ENCODE measurements at places on chromosomes 13 and 19.

GRCh38 chr13:105442040-105442439, 1093.4 kb downstream of the EFNB2 start:
- no peak for DNase-seq

DNA sequence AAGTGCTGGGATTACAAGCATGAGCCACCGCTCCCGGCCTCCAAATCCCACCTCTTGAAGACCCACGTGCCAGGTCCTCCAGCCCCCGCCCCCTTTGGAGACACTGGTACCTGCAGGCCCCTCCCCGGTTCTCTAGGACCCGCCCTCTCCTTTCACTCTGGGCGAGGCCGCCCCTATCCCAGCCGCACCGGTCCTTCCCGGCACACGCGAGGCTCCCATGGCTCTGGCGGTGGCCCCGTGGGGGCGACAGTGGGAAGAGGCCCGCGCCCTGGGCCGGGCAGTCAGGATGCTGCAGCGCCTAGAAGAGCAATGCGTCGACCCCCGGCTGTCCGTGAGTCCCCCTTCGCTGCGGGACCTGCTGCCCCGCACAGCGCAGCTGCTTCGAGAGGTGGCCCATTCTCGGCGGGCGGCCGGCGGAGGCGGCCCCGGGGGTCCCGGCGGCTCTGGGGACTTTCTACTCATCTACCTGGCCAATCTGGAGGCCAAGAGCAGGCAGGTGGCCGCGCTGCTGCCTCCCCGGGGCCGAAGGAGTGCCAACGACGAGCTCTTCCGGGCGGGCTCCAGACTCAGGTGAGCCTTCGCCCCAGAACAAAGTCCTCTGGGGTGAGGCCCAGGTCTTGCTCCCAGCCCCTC, at the start of gene CBLC:
TSS of gene CBLC (plus strand) at position 176 of the 633 bp plus-strand sequence. CDS start at position 218, 42 bp downstream.
- DNase-seq: peak; percentile 71

DNA sequence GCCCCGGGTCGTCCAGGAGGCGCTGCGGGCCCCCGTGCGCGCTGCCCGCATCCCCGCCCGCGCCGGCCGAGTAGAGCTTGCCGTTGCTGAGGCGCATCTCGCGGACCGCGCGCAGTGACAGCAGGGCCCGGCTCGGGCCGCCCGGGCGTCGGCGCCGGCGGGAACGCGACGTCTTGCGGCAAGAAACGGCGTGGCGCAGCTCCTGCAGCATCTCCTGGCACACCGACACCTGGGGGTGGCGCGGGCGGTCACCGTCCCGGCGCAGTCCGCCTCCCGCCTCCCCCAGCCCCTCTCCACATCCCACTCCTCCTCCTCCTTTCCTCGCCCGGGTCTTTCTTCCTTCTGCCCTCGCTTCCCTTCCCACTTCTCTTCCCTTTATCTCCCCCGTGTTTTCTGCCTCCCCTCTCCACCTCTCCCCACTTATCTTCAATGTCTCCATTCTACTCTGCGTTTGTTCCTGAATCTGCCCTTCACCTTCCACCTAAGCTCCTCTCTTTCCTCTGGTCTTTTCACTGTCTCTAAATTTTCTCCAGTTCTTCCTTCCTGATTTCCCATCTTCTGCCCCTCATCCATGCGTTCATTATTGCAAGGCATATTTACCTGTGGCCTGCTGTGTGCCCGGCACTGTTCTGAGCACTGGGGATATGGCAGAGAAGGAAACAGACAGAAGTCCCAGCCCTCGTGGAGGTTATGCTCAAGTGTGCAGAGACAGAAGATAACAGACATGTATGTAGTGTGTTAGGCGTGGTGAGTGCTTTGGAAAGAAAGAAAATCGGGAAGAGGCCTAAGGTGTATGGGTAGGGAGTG, 5.2 kb upstream of the ATP1A3 start:
- DNase-seq: peak; percentile 67

- no peak for DNase-seq
These were observed 307.1 kb downstream of the OXGR1 start for GRCh38 chr13:96687191-96687590.

DNA sequence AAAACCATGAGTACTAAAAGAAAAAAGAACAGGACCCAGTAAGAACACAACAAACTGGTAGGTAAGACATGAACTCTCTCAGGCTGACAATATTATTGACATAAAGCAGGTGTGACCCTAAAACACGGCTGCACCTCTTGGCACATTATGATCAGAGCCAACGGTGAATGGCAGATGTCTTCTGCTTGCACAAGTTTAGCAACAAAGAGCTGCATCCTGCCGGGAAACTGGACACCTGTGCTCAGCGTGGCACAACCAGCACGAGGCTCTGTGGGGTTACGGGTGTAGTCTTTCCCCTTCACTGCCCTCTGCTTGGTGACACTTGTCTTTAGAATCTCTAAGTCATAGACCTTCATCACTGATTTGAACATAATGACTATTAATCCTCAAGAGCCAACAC, 97.9 kb downstream of the DOCK9 start:
- DNase-seq: no peak

DNA sequence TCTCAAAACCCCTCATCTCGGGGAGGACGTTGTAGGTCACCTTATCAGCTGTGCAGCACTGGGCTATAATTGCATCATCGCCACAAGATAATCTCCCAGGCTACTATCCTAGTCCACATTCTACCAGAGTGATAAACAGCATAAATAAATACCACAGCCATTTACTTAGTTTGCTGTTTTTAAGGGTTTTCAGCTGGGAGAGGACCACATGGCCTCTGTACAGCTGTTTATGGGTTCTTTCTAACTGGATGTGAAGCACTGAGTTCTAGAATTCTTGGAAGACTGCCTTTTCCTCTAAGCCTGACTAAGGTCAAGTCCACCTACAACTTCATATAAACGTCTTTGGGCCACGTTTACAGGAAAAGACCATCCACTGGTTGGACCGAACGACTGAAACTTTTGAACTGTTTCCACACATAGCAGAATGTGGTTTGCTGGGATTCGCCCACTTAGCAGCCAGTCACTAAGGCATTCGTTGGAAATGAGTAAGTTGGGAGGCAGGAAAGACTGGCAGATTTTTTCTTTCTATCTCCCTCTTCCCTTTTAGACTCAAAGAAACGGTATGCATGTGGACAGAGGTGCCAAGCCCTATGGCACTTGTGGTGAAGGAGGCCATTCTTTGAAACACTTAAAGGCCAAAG, 752.5 kb upstream of the SGCG start:
- no peak for DNase-seq

DNA sequence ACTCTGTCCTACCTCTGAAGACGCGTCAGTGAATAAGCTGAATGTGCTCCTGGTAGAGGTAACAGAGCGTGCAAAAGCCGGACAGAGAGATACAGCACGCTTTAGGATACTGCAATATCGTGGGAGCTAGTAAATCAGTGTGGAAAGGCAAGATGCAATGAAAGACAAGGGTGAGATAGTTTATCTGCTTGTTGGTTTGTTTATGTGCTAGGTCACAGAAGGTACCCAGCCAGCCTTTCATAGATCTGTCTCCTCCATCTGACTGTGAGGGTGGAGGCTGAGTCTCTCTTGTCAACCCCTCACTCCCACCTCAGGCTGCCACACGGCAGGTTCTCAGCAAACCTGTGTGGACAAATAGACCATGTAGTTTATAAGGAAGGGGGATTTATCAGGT, 904 bp upstream of the GIPC1 start:
- DNase-seq: no peak

- DNase-seq: no peak
These were observed 7.4 kb downstream of the BRD4 start for GRCh38 chr19:15324791-15325519.

GRCh38 chr19:28028881-28029444, 1184.0 kb downstream of the UQCRFS1 start:
- DNase-seq: no peak

- no peak for DNase-seq
These were observed 865.2 kb upstream of the SLC10A2 start for GRCh38 chr13:103931331-103931845.

- DNase-seq: no peak
These were observed 201.5 kb downstream of the MYO16 start for GRCh38 chr13:108830916-108831315.

- DNase-seq: no peak
These were observed 41.7 kb downstream of the OXGR1 start for GRCh38 chr13:96952595-96952994.

- DNase-seq: no peak
These were observed 13.6 kb downstream of the ZSWIM4 start for GRCh38 chr19:13808856-13809255.

- DNase-seq: no peak
These were observed 20.1 kb upstream of the DOCK9 start for GRCh38 chr13:98997738-98998641.

GRCh38 chr13:109780845-109781383, 5.5 kb downstream of the IRS2 start:
- no peak for DNase-seq

- no peak for DNase-seq
These were observed 238.0 kb downstream of the IRS2 start for GRCh38 chr13:109548374-109548773.

DNA sequence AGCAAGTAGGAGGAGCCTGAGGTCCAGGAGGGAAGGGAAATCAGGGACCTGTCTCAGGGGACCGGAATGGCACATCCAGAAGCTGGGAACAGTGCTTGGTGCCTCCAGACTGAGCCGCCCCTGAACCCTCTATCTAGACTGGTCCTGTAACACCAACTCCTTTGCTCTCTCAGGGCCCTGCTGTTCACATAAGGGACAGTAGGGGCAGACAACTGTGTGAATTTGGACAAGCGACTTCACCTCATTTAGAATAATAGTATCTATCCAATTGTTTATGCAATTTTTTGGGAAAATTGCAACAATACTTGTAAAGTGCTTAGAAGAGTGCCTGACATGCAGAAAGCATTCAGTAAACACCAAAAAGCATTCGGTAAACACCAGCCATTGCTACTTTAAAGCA, 14.0 kb downstream of the SYMPK start:
- DNase-seq: no peak

DNA sequence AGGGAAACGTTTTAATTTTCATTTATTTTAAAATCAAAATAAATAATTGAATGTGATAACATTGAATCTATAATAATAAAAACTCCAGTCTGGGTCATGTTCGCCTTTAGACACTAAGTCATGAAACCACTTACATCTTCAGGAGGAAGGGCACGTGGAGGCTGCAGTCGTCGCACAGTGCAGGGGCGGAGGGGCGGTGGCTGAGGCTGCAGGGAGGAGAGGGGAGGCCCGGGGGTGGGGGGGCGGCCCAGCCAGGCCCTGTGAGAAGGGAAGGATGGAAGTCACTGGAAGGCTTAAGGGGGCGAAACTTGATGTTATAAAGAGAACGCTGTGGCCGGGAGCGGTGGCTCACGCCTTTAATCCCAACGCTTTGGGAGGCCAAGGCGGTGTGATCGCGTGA, 14.9 kb upstream of the LATS2 start:
- no peak for DNase-seq

- no peak for DNase-seq
These were observed 116.5 kb upstream of the FBXL3 start for GRCh38 chr13:77143431-77143830.

DNA sequence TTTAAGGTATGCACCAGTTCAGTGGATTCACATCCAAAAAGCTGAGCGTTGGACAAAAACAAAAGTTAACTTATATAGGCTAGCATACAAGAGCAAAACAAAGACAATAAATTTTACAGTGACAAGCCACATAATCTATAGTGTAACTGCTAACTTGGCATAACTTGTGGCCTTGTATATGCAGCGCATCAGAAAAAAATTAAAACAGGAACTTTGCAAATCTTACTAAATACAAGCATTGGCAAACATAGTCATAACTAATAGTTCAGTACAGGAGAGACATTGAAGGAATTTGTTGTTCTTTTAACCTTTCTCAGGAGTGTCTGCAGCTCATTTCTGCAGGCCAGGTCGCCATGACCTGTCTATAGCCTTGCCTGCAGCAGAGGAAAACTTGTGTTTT, 54.6 kb downstream of the OR10H4 start:
- DNase-seq: no peak

- DNase-seq: no peak
These were observed 23.5 kb downstream of the FAM187B start for GRCh38 chr19:35204799-35205732.

- no peak for DNase-seq
These were observed 22.2 kb downstream of the FUZ start for GRCh38 chr19:49790866-49791265.

DNA sequence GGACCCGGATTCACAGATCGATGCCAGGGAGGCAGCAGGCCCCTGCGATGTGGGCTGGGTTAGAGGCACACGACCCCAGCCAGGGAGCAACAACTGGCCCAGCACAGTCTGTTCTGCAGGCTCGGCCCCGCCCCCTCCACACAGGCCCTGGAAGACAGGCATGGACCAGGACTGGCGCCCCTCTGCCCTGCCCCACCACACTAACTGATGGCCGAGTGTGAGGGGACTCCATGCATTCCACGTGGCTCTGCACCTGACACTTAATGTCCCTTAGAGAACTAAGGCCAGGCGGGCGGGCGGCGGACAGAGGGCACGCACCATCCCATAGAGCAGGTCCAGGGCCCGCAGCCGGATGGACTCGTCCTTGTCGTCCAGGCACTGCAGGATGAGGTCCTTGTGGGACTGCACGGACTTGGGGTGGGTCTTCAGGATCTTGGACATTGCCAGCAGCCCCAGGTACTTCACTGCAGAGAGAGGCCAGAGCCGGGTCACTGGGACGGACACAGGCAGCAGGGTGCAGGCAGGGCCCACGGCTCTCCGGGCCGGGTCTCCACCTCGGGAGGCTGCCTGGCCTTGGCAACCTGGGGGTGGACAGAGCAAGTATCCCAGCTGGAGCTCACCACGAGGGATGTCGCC, 24.8 kb downstream of the IZUMO4 start:
- DNase-seq: no peak

DNA sequence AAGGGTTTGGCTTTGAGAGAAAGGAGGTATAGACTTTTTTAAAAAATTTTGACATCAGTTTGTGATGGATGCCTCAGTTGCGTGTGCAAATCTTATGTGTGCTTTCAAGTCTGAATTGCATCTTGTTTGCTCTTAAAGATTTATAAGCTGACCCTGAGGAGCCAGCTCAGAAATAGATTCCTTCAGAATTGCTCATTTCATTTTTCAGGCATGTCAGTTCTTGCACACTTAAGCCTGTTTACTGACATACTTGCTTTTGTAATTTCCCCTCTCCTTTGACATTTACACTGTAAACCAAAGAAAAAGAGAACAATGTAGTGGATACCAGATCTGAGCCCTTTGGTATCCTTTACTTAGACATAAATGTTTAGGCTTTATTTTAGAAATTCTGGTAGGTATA, 87.6 kb downstream of the RNF17 start:
- DNase-seq: no peak

All from NCI-H1930 (cell line).